Progenitor cell of endocrine pancreas (in vitro differentiated cells): ENCODE measurements at places on chromosomes 11 and 22. TPM values are rescaled to one million over a fixed set of nuclear protein-coding genes. Genes with fewer than 3 reads are reported as not detected.

DNA sequence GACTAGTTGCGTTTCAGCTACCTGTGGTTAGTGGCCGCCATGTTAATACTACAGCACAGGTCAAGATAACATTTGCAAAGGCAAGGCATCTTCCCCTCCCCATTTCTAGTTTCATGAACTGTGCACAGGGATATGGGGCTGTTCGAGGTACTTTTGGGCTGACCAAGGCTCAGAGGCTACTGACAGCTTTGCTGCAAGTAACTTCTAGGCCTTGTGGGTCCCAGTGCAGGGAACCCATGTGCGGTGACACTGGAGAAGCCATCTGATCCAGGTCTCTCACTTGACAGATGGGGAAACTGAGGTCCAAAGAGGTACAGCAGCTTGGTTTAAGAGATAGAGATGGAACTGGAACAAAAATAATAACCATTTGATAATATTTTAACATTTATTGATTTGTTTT lies 13.6 kb downstream of the TIMP3 start:
- H3K36me3 ChIP-seq = no peaks in the 10 kb centered on the region
- no peak overlapping the region for H3K27ac ChIP-seq
- H3K27me3 ChIP-seq = peaks cover 4% of the 10 kb centered on the region
- no peak for DNase-seq
- H3K4me1 ChIP-seq = peaks cover 3% of the 10 kb centered on the region

Gene ZP1
- not detected in 2 replicates for total RNA-seq

Gene TMEM80
- total RNA-seq = 29.4 and 32.6 TPM in 2 replicates

GRCh38 chr22:48253573-48253972 lies 1491.1 kb downstream of the TBC1D22A start:
- H3K27me3 ChIP-seq = peaks cover 69% of the 10 kb centered on the region
- H3K4me3 ChIP-seq = no peak overlapping the region
- H3K27ac ChIP-seq = no peak overlapping the region
- H3K4me1 ChIP-seq = peaks cover 4% of the 10 kb centered on the region

DNA sequence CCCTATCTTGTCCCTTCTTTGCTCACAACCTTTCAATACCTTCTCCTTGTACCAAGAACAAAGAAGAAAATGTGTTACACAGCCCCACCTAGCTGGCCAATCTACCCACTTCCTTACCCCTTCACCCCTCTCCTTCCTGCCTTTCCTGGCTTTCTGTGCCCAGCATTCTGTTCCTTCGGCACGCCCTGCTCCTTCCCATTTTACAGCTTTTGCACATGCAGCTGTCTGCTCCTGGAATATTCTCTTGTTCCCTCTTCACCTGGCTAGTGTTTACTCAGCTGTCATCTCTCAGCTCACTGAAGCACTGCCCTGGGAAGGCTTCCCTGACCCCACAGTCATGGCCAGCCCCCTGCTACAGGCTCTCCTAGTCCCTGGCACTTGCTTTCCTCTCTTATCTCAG lies 30.7 kb downstream of the SERPINH1 start:
- H3K4me1 ChIP-seq = peaks cover 14% of the 10 kb centered on the region
- H3K27ac ChIP-seq = peak overlapping the region; percentile 51
- no peaks in the 10 kb centered on the region for H3K36me3 ChIP-seq
- peaks cover 7% of the 10 kb centered on the region for H3K27me3 ChIP-seq
- no peak for DNase-seq

DNA sequence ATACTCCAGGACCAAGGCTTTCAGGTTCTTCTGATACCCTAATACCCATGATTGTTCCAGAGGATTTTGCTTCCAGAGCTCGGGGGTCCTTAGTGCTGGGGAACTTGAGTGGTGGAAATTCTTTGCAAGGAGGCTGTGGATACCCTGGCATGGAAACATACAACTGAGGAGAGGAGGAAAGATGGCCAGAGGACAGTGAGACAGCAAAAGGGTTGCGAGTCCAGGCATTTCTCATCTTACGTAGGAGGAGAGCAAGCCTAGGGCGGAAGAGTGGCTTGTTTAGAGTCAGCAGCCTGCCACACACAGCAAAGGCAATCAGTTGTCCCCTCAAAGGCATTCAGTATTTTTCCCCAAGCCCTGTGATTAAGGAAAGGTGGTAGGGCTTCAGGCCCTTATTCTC lies 73.5 kb downstream of the ADM start:
- H3K36me3 ChIP-seq = no peaks in the 10 kb centered on the region
- H3K4me1 ChIP-seq = no peaks in the 10 kb centered on the region
- no peaks in the 10 kb centered on the region for H3K27me3 ChIP-seq
- no peak overlapping the region for H3K27ac ChIP-seq

GRCh38 chr11:79330651-79331050 lies 110.2 kb downstream of the TENM4 start:
- DNase-seq = no peak
- H3K36me3 ChIP-seq = no peaks in the 10 kb centered on the region
- H3K4me1 ChIP-seq = peaks cover 16% of the 10 kb centered on the region
- H3K27me3 ChIP-seq = no peaks in the 10 kb centered on the region
- H3K4me3 ChIP-seq = no peak overlapping the region
- no peak overlapping the region for H3K27ac ChIP-seq

DNA sequence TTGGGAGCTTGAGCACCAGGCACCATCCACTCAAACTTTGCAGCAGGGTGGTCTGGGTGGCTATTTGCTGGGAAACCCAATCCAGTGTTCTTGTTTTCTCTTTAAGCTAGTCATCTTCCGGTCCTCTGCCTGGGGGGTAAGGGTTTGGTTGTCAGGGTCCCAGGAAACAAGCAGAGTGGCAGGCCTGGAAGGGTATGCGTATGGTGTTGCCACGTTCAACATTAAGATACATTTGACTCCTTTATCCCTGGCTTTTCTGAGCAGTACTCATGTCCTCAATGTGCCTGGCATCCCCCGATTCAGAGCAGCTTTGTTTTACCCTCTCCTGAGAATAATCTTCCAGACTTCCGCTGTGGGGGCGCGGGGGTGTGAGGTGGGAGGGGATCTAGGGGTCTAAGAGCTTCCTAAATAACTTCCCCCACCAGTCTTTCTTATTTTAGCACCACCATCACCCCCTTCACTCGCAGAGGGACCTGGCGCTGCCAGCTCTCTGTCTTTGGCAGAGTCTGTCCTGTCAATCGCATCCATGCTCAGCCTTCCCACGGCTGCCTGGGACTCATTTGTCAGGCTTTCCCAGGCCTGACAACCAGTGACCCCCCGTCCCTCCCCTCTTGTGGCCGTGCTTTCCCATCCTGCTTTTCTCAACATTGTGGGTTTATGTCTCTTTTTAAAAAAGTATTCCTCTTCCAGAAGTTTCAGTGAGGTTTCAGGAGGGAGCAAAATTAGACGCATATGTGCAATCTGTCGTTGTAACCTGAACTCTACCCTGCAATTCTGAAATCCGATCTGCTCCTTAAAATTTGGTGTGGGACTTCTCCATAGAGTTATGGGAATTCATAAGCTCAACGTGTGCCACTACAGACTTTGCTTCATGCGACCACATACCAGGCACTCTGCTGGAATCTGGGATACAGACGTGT lies 27.0 kb upstream of the RBFOX2 start:
- H3K4me1 ChIP-seq = peaks cover 14% of the 10 kb centered on the region
- H3K27me3 ChIP-seq = no peaks in the 10 kb centered on the region
- H3K36me3 ChIP-seq = no peaks in the 10 kb centered on the region
- H3K4me3 ChIP-seq = no peak overlapping the region
- no peak for DNase-seq
- no peak overlapping the region for H3K27ac ChIP-seq

GRCh38 chr11:69059429-69059828 lies 10.7 kb downstream of the TPCN2 start:
- H3K27ac ChIP-seq = no peak overlapping the region
- no peak for DNase-seq
- H3K27me3 ChIP-seq = no peaks in the 10 kb centered on the region
- H3K36me3 ChIP-seq = peaks cover 1% of the 10 kb centered on the region
- peaks cover 6% of the 10 kb centered on the region for H3K4me1 ChIP-seq
- H3K4me3 ChIP-seq = no peak overlapping the region

DNA sequence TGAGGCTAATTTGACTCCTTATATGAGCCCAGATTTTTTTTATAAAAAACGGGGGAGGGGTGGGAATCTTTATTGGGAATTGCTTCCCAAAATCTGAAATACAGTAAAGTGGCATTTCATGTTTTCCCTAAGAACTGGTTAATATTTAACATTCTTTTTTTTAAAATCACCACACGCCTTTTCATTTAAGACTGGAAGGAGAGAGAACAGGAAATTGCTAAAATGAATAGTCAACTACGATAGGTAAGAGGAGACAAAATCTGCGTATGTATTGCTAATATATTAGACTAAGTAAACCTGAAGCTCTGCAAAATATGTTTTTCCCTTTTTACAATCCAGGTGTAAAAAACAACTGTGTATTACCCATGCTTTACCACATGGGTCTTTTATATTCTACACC lies 57.0 kb downstream of the SOX6 start:
- H3K27ac ChIP-seq = no peak overlapping the region
- H3K4me1 ChIP-seq = peaks cover 13% of the 10 kb centered on the region
- peaks cover 12% of the 10 kb centered on the region for H3K27me3 ChIP-seq
- H3K36me3 ChIP-seq = peaks cover 3% of the 10 kb centered on the region
- no peak for DNase-seq
- no peak overlapping the region for H3K4me3 ChIP-seq

GRCh38 chr11:73389134-73389525 lies 12.9 kb downstream of the RELT start:
- no peak for DNase-seq
- no peaks in the 10 kb centered on the region for H3K27me3 ChIP-seq
- H3K4me3 ChIP-seq = no peak overlapping the region
- no peaks in the 10 kb centered on the region for H3K36me3 ChIP-seq

Gene LRRC56
- 5.1 and 5.4 TPM in 2 replicates for total RNA-seq

DNA sequence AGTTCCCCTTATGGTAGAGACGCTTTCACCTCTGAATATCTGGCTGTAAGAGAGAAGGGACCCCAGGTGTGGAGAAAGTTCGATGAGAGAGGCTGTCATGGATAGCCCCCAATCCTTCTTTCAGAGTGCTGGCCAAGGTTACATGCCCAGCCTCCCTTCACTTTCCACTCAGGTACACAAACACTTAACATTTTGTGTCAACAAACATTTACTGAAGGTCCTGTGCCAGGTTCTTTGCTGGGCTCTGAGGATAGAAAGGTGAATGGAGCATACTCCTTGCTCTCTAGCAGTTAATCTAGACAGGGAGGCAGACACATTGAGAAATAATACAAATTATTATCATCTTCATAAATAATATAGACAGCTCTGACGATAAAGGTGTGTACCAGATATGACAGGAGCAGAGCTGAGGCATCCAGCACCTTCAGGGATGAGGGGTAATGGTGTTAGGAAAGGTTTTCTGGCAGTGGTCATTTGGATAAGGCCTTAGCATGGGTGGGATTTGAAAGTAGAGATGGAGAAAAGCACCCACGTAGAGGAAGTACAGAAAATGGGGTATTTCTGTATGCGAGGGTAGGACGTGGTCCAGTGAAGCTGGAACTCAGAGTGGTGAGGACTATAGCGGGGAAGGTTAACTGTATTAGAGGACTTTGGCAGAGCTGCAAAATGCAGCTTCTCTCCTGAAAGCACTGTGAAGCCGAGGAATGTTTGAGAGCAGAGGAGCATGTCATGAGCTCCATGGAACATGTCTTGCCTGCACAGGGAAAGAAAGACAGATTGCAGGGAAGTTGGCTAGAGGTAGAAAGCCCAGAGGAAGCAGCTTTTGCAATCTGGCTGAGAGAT lies 19.6 kb downstream of the PPFIBP2 start:
- no peak overlapping the region for H3K27ac ChIP-seq
- no peaks in the 10 kb centered on the region for H3K36me3 ChIP-seq

GRCh38 chr11:72767203-72768062 lies 15.2 kb upstream of the ARAP1 start:
- H3K36me3 ChIP-seq = peaks cover 2% of the 10 kb centered on the region
- peak overlapping the region; percentile 64 for H3K27ac ChIP-seq
- H3K27me3 ChIP-seq = no peaks in the 10 kb centered on the region
- no peak overlapping the region for H3K4me3 ChIP-seq
- no peak for DNase-seq

Gene GRM5
- total RNA-seq = 0.20 and 0.26 TPM in 2 replicates

DNA sequence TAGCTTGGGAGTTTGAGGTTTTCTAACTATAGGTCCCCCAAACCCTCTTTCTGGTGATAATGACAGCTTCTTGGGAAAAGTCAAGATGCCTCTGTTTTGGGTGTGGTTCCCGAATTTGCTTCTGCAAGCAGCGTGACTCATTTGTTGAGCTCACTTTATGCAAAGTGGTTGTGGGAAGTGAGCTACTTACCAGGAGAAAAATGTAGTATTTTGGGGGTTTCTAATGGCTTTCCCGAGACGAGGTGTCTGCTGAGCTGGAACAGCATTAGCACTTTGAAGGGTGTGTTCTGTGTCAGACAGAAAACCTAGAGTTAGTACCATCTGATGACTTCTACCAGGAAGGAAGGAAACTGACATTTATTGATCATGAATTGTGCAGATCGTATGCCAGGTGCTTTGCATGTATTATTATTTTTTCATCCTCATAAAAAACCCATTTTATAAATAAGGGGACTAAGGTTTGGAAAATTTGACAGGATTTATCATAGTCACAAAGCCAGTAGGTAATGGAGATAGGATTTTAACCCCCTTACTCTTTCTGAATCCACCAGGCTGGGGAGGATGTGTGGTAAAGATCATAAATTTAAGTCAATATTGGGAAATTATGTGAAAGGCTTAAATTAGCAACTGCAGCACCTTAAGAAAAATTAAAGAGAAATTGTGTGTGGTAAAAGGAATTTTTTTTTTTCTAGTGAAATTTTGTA lies 108.8 kb upstream of the CD44 start:
- H3K4me1 ChIP-seq = no peaks in the 10 kb centered on the region
- no peak overlapping the region for H3K27ac ChIP-seq
- no peak for DNase-seq
- H3K27me3 ChIP-seq = peaks cover 2% of the 10 kb centered on the region
- no peak overlapping the region for H3K4me3 ChIP-seq
- H3K36me3 ChIP-seq = no peaks in the 10 kb centered on the region

GRCh38 chr11:862081-862661 lies 19.5 kb downstream of the TSPAN4 start:
- H3K4me1 ChIP-seq = peaks cover 2% of the 10 kb centered on the region
- H3K27me3 ChIP-seq = no peaks in the 10 kb centered on the region
- DNase-seq = no peak
- H3K36me3 ChIP-seq = no peaks in the 10 kb centered on the region

DNA sequence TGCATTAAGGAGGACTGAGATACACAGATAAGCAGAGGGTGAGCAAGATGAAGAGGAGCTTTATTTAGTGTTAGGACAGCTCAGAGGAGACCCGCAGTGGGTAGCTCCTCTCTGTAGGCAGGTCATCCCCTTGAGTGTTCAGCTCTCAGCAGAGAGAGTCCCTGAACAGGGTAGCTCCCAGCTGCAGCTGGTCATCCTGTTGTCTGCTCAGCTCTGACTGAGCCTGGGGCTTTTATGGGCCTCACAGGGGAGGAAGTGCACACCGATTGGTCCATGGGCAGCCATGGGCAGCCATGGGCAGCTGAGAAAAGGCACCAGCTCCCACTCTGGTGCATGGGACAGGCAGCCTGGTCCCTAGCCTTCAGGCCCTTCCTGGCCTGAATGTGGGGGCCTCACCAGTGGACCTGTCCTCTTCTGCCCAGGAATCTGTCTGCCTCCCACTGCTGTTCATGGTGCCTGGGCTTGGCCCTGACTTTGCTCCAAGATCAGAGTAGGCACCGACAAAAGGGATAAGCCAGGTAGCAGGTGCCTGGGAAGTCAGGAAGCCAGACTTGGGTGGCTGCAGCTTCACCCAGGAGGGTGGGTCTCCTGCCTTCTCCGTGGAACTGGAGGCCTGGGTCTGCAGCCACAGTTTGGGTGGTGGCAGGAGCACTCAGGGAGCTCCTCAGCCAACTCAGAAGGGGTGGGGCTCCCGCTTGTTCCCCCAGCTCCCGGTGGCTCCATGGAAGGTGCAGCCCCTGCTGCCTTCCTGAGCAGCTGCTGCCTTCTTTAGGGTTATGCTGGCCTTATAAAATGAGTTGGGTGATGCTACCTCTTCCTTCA lies 54.7 kb downstream of the MYEOV start:
- H3K27ac ChIP-seq = no peak overlapping the region
- H3K27me3 ChIP-seq = no peaks in the 10 kb centered on the region
- H3K4me3 ChIP-seq = no peak overlapping the region
- peaks cover 26% of the 10 kb centered on the region for H3K4me1 ChIP-seq
- DNase-seq = no peak
- H3K36me3 ChIP-seq = no peaks in the 10 kb centered on the region
